Suppressor macrophage treated with lipopolysaccharide for 1 hour (primary cell): ENCODE measurements at places on chromosomes 1 and 21.

DNA sequence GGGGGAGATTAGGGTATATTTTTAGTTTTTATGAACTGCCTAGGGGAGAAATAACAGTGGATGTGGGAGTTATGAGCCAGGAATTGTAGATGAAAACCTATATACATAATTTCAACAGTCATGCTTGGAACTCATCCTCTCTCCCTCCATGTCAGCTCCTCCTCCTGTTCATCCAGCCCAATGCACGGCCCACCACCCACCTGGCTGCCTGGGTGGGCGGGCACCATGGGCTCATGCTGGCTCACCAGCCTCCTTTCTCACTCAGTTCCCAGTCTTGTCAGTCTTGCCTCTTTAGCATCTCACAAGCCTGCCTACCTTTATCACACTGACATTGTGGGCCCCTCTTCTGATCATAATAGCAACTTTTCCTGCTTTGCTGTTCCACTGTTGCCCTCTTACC, 336.0 kb downstream of the DISC1 start:
- DNase-seq, result no peak

GRCh38 chr1:172547071-172547470, 14.1 kb downstream of the SUCO start:
- DNase-seq, result no peak

GRCh38 chr1:170676628-170677027, 12.7 kb downstream of the PRRX1 start:
- DNase-seq, result no peak

DNA sequence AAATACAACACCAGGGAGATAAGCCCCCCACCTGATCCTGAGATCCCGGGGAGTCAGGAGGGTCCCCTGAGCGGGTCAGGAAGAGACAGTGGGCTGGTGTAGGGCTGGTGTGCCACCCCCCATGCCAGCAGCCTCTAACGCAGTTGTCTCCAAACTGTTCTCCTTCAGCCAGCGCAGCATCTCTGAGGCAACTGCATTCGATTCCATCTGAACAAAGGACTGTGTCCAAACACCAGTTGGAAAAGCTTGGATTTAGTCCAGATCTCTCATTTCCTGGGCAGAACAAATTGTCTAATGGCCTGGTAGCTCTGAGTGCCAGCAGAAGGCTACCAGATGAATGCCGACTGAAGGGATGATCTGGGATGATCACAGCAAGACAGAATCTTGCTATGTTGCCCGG, 44.1 kb upstream of the EIF4G3 start:
- DNase-seq, result no peak

DNA sequence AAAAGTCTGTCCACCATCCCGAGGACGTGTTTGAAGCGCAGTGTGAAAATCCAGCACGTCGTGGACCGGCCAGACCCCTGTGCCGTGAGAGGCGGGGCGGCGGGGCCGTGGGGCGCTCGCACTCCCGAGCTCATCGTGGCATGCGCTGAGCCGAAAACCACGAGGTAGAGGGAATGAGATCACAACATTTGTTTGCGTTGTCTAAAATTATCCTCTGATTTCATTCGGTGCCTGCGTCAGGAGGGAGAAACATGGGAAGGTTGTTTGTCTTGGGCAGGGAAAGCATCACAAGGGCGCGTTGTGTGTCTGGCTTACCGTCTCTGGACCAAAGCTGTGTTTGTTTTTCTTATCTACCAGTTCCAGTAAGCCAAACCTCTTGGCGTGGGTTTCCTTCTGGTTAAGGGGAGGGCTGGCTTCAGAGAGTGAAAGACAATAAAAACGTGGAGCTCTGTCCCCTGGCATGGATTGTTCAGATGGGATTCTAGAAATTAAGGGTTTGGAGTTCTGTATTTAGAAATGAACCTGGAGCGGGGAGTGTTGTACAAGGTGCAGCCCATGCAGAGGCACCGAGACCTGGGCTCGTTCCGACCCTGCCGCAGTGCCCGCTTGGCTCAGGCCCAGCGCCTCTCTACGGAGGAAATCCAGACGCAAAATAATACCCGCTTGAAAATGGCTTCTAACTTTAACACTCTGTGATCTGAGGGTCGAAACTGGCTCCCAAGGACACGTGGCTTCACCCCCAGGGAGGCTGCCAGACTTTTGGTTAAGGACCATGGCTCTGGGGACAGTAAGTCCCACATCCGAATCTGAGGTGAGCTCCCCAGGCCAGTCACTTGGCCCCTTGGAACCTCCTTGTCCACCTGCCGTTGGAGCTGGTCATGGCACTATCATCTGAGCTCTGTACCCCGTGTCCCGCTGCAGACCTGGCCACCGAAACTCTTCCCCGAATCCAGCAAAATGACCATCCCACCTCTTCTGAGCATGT, 68.7 kb upstream of the FAM3B start:
- DNase-seq, result no peak

DNA sequence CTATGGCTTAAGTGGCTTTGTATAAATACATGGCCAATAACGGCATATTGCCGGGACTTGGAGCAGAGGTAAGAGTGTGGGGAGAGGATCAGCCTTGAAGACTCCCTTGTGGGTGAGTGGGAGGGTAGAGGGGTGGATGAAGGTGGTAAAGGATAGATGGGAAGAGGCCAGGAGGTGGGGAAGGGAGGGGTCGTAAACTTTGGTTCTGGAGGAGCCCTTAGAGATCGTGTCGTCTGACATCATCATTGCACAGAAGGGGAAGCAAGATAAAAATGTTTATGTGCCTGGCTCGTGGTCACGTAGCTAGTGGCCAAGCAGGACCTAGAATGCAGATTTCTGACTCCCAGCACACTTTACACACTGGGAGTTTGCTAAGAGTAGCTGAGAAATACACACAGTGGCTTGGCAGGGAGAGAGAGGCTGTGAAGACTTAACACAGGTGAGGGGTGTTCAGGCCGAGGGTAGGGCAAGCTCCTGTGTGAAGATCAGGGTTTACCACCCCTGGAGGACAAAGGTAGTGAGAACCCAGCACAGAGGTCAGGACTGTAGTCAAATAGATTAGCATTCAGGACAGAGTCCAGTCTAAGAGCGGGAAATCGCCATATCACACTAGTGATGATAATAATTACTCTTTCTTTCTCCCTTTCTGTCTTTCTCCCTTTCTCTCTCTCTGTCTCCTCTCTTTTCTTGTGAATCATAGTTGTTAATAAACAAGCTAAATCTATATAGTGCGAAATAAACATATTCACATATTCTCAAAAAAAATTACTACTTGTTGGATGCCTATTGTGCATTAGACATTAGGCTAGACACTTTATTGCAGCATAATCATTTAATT, 75.5 kb downstream of the LRRC8D start:
- DNase-seq, result no peak

DNA sequence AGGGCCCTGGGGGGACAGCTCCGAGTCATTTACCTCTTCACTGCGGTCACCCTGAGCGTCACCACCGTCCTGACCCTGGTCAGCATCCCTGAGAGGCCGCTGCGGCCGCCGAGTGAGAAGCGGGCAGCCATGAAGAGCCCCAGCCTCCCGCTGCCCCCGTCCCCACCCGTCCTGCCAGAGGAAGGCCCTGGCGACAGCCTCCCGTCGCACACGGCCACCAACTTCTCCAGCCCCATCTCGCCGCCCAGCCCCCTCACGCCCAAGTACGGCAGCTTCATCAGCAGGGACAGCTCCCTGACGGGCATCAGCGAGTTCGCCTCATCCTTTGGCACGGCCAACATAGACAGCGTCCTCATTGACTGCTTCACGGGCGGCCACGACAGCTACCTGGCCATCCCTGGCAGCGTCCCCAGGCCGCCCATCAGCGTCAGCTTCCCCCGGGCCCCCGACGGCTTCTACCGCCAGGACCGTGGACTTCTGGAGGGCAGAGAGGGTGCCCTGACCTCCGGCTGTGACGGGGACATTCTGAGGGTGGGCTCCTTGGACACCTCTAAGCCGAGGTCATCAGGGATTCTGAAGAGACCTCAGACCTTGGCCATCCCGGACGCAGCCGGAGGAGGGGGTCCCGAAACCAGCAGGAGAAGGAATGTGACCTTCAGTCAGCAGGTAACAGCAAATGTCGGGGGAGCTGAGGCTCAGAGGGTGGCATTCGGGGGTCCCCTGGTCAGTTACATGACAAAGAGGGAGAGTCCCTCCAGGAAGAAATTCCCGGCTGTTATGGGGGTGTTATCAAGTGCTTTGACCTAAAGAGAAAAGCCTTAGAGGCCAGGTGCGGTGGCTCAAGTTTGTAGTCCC, 12.6 kb downstream of the SLC45A1 start:
- no peak for DNase-seq

GRCh38 chr1:22670352-22670975, 17.4 kb downstream of the C1QB start:
- DNase-seq, result no peak

GRCh38 chr1:89022167-89022959, at the start of gene GBP3:
Gene GBP3 (minus strand): TSS chr1:89022866. CDS start chr1:89020721, 2,145 bp downstream.
- DNase-seq, result peak; percentile 95

- no peak for DNase-seq
Measured at GRCh38 chr1:232893481-232894313, 56.7 kb upstream of the NTPCR start.

DNA sequence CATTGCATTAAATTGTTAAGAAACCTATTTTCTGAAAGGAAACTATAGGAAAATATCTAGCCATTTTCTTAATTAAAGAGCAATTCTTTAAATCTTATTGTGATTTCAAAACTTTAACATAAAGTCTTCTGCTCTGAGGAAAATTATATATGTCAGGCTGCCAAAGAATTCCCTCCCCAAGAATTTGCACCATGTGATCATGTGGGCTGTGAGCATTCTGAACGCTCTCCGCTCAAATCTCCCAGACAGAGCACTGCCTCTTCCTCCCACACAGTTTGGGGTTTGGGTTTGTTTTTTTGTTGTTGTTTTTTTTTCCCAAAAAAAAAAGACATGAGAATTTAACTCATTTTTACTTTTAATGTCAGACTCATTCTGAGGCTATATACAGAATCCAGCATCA, 155.9 kb upstream of the PALMD start:
- DNase-seq, result no peak

GRCh38 chr1:27445177-27445936, 44.6 kb downstream of the WASF2 start:
- DNase-seq, result no peak

GRCh38 chr1:33655496-33655895, 183.1 kb downstream of the ZSCAN20 start:
- no peak for DNase-seq

DNA sequence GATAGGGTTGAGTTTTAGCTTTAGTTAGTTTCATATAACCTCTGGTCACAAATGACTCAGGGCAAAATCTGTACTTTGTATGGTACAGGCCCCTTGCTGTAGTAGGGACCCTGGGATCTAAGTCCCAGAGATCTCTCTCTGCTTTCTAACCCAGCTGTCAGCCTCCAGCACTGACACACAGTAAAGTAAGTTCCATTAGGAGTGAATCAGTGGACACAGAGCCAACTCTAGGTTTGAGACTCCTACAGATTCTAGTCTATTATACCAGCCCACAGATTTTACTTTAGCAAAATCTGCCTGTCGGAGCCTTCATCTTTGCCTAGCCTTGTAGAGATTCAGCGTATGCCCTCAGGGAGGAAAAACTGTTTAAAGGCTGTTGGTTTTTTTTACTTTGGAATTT, 52.5 kb downstream of the ANGPTL1 start:
- no peak for DNase-seq

DNA sequence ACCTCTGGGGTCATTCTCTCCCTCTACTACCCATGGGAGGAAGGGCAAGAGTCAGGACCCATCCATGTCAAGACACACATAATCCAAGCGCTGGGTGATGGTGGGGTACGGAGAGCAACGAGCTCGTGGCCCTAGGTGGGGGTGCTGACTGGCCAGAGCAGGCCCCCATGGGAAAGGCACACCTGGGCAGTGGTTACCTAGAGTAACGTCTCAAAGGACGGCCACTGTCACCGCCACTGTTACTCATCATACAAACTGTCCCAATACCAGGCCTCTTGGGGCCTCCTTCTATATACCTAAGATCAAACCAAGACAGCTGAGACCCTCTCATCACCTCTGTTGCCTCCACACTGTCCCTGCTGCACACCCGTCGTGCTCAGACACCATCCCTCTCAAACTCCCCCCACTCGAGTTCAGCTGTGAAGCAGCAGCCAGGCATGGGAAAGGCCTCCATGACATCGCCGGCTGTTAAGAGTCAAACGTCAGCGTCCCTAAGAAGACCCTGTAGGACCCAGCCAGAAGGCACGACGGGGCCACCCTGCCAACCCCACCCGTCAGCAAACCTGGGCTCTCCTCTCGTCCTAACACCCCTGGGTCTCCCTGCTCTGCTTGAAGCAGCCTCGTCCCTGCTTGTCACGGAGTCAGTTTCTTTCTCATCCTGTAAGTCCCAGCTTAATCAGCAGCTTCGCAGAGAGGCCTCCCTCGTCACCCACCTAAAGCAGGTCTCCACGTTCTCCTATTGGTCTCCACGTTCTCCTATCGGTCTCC, 15.3 kb downstream of the NPHP4 start:
- no peak for DNase-seq

GRCh38 chr1:151801310-151801820, 3.9 kb downstream of the LINGO4 start:
- no peak for DNase-seq

DNA sequence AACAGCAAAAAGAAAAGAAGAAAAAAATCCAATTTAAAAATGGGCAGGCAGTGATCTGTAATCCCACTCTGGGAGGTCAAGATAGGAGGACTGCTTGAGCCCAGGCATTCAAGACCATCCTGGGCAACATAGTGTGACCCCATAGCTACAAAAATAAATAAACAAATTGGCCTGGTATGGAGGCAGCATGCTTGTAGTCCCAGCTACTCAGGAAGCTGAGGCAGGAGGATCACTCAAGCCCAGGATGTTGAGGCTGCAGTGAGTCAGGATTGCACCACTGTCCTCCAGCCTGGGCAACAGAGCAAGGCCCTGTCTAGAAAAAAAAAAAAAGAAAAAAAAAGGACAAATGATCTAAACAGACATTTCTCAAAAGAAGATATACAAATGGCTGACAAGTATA, 99.6 kb downstream of the EIF4G3 start:
- peak; percentile 70 for DNase-seq

GRCh38 chr21:42009018-42009830, 936 bp downstream of the ZBTB21 start:
- peak; percentile 77 for DNase-seq

DNA sequence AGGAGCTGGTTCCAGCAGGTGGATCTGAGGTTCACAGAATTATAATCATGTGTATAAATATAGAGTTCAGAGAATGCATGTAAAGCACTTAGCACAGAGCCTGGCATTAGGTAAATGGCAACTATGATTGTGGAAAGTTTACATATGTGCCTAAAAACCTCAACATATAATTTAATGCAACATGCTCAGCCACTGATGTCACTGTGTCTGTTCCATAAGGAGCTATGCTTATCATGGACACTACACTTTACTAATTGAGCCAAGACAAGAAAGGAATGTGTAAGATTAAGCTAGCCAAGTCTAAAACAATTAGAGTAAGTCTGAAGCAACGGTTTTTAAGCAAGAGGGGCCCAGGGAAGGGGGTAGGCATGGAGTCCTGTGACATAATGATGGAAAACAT, 61.5 kb downstream of the GNG12 start:
- no peak for DNase-seq

DNA sequence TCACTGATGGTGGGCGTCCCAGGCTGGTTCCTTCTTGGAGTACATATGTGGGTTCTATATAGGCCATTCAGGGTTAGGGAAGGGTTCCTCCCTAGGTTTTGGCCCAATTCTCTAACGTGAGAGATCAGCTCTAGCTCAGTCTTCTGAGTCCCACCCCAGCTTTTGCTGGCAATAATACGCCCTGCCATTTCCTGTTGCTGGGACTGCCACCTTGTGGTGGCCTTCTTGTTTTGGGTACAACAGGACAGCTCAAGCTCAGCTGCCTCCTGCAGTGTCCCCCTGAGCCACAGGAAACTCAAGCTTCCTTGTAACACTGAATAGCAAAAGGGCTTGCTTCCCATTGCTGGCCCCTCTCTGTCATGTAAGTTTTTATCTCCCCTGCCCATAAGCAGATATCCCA, 77.8 kb downstream of the BACH1 start:
- DNase-seq, result peak; percentile 55
